Sigmoid colon (tissue), 7 donors: ENCODE measurements at places on chromosomes 4 and X. TPM values are rescaled to one million over a fixed set of nuclear protein-coding genes. Genes with fewer than 3 reads are reported as not detected.

Gene GASK1B
- polyA plus RNA-seq: 15.6 TPM

Gene NSUN7
- polyA plus RNA-seq: 3.0 TPM

Gene RASGEF1B
- 6.0 TPM for polyA plus RNA-seq

Gene RXFP1
- not detected for polyA plus RNA-seq

Gene SLC10A4
- not detected for polyA plus RNA-seq

Gene CCDC120
- 4.2 TPM for polyA plus RNA-seq

Gene SMIM10L2A
- polyA plus RNA-seq: not detected

Gene PLK4
- polyA plus RNA-seq: 7.5 TPM
